ENCODE measurements at places on chromosomes 13 and 19. TPM values are rescaled to one million over a fixed set of nuclear protein-coding genes. Genes with fewer than 3 reads are reported as not detected.

KLK6 gene
- 490 TPM for total RNA-seq

- no peaks in the 10 kb centered on the region for H3K36me3 ChIP-seq
- no peak for DNase-seq
- H3K27me3 ChIP-seq, result peaks cover 35% of the 10 kb centered on the region
- H3K4me1 ChIP-seq, result no peaks in the 10 kb centered on the region
- no peak overlapping the region for H3K27ac ChIP-seq
These were observed 29.6 kb downstream of the OLFM4 start for GRCh38 chr13:53058065-53058679.

DNA sequence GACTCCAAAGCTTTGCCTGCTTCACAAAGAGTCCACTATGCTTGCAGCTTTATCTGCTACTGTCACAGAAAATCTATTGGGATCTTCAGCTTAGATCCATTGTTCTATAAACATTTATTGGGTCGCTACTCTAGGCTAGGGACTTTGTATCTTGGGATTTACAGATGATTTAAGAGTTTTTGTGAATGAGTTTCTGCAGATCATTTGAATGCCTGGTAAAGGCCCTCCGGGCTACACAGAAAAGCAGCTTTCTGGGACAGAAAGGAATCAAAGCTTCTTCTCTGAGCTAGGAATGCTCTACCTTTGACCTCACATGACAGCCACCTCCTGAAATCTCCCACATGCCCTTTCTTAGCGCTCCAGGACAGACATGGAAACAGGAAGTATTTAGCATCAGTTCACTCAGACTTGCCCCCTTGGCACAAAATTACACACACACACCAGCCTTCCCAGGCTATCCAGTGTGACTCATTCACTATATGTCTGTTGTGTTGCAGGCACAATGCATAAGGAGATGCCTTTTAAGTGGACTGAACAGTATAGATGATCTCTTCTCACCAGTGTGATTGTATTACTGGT is 492.4 kb downstream of the DACH1 start:
- no peaks in the 10 kb centered on the region for H3K4me1 ChIP-seq
- H3K36me3 ChIP-seq, result no peaks in the 10 kb centered on the region
- H3K27ac ChIP-seq, result no peak overlapping the region
- H3K4me3 ChIP-seq, result no peak overlapping the region
- DNase-seq, result no peak
- no peaks in the 10 kb centered on the region for H3K27me3 ChIP-seq

DNA sequence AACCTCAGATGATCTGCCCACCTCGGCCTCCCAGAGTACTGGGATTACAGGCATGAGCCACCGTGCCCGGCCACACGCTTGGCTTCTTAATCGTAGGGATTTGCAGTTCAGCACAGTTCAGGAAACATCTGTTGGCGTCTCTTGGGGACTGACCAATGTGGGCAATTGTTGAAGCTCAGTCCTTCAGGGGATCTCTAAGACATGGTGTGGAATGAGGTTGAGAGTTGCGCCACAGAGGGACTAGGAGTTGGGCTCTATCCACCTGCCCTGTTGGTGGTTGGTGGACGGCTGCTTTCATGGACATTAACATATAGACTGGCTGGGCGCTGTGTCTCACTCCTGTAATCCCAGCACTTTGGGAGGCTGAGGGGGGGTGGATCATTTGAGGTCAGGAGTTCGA is 37.3 kb upstream of the SIN3B start:
- no peaks in the 10 kb centered on the region for H3K36me3 ChIP-seq
- H3K27ac ChIP-seq, result no peak overlapping the region
- no peak overlapping the region for H3K4me3 ChIP-seq
- H3K4me1 ChIP-seq, result no peaks in the 10 kb centered on the region
- no peaks in the 10 kb centered on the region for H3K27me3 ChIP-seq

SBNO2 gene
- total RNA-seq, result 75.6 TPM

- DNase-seq, result peak; percentile 82
- peaks cover 21% of the 10 kb centered on the region for H3K4me1 ChIP-seq
- H3K4me3 ChIP-seq, result peak within 1 kb of the TSS; percentile 97
- H3K27me3 ChIP-seq, result no peaks in the 10 kb centered on the region
- peak within 1 kb of the TSS; percentile 95 for H3K27ac ChIP-seq
- H3K36me3 ChIP-seq, result no peaks in the 10 kb centered on the region
These were observed at the start of gene VASP for GRCh38 chr19:45506989-45507871. TSS of gene VASP (plus strand) at chr19:45507479. CDS start at chr19:45507772, 293 bp downstream.

C19orf81 gene
- not detected for total RNA-seq

DNA sequence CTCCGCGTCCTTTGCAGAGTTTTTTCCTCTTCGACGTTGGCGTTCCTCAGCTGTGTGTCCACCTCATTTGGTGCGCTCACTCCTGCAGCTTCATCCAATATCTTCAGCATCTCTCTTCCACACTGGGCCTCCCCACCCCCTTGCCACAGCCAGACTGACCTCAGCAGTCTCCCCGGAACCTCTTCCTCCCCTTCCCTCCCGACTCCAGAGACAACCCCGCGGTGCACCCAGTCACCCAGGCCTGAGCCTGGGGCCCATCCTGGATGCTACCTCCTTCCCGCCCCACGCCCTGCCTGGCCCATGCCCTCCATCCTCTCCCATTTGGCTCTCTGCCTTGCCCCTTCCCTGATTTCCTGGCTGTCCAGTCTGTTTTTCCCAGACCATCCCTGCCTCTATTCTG is 8.1 kb upstream of the C5AR2 start:
- H3K36me3 ChIP-seq, result no peaks in the 10 kb centered on the region
- H3K27ac ChIP-seq, result no peak overlapping the region
- H3K4me1 ChIP-seq, result no peaks in the 10 kb centered on the region
- DNase-seq, result no peak

DNA sequence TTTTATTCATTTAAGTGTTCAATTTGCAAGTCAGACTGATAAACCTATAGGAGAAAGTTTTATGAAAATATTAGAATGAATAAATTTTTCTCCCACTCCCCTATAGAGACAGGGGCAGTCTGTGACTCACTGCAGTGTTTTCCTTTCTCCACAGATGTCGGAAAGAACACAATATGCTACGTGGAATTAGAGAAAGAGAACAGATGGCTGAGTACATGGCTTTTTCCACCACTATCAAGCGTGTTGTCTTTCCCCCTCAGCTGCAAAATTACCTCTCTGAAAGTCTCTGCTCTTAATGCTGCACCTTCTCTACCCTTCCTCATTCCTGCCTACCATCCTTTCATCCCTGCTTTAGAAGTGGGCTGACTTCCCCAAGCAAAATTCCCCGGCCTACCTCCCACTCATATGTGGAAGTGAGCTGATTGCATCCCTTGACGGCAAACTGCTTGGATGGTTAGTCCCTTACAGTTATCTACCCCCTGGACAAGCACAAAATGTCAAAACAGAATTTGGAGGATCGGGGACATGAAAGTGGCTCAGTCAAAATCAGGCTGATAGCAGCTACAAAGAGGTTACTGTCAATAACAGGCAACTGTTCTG is 30.0 kb downstream of the FLT1 start:
- H3K27ac ChIP-seq, result no peak overlapping the region
- no peak for DNase-seq
- H3K4me3 ChIP-seq, result no peak overlapping the region
- no peaks in the 10 kb centered on the region for H3K4me1 ChIP-seq
- peaks cover 70% of the 10 kb centered on the region for H3K27me3 ChIP-seq

DNA sequence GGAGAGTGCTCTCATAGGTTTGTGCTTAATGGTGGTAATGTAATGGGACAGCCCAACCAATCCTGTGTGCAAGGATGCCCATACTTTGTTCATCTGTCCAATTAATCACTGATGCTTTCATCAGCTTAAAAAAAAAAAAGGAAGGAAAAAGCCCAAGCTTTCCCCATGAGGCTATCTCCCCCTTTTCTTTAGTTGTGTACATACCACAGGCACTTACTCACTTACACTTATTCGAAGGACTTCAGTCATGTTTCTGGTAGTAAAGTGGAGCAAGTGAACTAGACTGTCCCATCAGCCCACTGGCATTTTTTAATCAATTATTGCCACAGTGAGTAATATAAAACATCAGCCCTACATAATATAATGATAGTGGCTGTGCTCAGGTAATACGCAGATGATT is 183.5 kb upstream of the UFM1 start:
- no peaks in the 10 kb centered on the region for H3K36me3 ChIP-seq
- no peak overlapping the region for H3K4me3 ChIP-seq
- H3K27me3 ChIP-seq, result no peaks in the 10 kb centered on the region
- no peaks in the 10 kb centered on the region for H3K4me1 ChIP-seq

- no peaks in the 10 kb centered on the region for H3K27me3 ChIP-seq
- DNase-seq, result peak; percentile 12
- H3K36me3 ChIP-seq, result no peaks in the 10 kb centered on the region
These were observed 338.8 kb upstream of the DACH1 start for GRCh38 chr13:72205773-72206172.

GRCh38 chr19:504616-505015 is 2.7 kb upstream of the TPGS1 start:
- H3K27ac ChIP-seq, result no peak overlapping the region
- H3K4me3 ChIP-seq, result no peak overlapping the region
- H3K36me3 ChIP-seq, result no peaks in the 10 kb centered on the region
- no peak for DNase-seq

SSC5D gene
- 3.9 TPM for total RNA-seq

DNA sequence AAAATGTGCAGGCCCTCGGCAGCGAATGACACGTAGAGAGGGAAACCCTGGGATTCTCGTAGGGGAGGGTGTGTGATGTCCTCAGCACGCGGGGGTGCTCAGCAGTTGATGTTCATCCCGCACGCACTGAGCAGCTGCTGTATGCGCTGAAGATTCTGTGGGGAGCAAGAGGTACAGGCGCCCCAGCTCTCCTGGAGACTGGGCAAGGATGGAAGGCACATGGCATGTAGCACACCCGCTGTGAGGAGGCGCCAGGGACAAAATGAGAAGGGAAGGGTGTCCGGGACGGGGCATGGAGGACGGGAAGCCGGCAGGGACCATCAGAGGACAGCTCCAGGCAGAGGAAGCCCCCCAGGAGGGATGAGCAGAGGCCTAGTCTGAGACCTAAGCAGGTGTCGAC is 15.4 kb downstream of the ATP11A start:
- H3K36me3 ChIP-seq, result peaks cover 4% of the 10 kb centered on the region
- H3K27ac ChIP-seq, result no peak overlapping the region
- no peaks in the 10 kb centered on the region for H3K27me3 ChIP-seq
- H3K4me1 ChIP-seq, result 0 out of 2 replicates have a peak, but pooled peaks cover 1% of the 10 kb centered on the region
- no peak for DNase-seq

DNA sequence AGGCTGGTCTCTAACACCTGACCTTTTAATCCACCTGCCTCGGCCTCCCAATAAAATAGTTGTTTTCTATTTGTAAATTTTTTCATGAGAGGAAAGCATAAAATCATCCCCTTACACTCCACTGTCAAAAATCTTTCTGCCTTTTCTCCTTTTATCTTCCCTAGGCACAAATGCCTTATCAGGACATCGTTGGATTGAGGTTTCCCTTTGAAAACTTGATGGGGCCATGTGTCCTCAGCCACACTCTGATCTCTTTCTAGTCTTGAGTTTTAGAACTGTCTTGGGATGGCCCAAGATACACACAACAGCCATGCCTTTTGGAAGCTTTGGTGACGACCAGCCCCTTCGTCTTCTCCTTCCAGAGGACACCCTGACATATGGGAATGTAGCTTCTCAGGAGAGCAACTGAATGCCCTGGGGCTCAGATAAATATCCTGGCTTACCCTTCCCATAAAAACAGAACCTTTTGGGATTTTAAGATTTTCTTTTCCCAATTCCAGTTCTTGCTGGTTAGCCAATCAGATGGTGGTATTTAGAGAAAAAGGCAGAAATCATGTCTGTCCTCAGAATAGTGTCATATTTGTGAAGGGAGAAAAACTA is 112.4 kb downstream of the ZNF429 start:
- H3K27me3 ChIP-seq, result no peaks in the 10 kb centered on the region
- no peaks in the 10 kb centered on the region for H3K36me3 ChIP-seq
- no peak overlapping the region for H3K27ac ChIP-seq

DNA sequence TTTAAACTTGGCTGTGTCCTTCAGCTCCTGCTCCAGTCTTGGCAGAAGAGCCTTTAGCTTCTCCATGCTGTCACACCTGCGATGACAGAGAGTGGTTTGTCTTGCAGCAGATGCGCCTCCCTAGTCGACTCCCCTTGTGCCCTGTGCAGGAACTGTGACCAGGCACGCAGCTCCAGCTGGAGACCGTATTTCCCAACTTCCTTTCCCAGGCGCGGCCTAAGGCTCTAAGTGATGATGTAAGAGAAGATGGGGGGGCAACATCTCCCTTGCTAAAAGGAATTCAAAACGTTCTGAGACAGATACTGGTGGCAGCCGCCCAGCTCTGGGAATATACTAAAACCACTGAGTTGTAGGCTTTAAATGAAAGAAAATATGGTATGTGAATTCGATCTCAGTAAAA is 16.3 kb downstream of the DCUN1D2 start:
- H3K4me3 ChIP-seq, result no peak overlapping the region
- peaks cover 30% of the 10 kb centered on the region for H3K36me3 ChIP-seq
- no peak overlapping the region for H3K27ac ChIP-seq
- H3K27me3 ChIP-seq, result no peaks in the 10 kb centered on the region

GRCh38 chr13:59588717-59589067 is 575.0 kb downstream of the DIAPH3 start:
- no peaks in the 10 kb centered on the region for H3K27me3 ChIP-seq
- H3K27ac ChIP-seq, result no peak overlapping the region
- DNase-seq, result no peak
- no peaks in the 10 kb centered on the region for H3K4me1 ChIP-seq
- H3K36me3 ChIP-seq, result no peaks in the 10 kb centered on the region
- no peak overlapping the region for H3K4me3 ChIP-seq

Data from PC-9 (cell line).